ENCODE measurements at places on chromosomes 4 and X.

DNA sequence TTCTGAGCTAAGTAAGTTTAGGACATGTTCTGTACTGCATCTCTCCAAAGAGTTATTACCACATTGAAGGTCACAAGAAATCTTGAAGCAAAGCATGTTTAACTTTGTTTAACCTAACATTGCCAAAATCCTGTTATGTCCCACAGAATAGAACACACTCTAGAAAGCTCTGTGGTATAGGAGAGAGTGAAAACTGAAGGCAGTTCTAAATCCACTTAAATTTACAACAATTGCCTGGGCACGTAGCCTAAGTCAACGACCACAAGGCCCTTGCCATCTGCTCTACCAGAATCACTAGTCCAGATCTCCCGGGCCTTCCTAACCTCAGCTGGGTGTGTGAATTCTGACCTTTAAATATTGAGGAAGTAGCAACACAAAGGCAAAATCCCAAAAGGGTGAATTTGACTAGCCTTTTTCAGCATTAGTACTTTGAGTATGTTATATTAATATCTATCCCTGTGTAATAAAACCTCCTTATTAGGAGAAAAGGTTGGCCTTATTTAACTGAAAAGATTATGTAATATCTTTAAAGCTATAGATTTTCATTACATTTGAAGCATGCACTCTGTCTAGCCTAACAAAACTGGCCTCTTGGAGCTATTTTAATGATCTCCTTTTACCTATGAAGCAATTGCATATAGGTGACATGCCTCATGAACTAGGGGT lies 4.5 kb upstream of the MAML3 start:
- DNase-seq = no peak

- DNase-seq = no peak
Observed at GRCh38 chr4:61571761-61572559, 371.8 kb downstream of the ADGRL3 start.

- no peak for DNase-seq
Observed at GRCh38 chr4:78292341-78292740, 235.2 kb downstream of the FRAS1 start.

DNA sequence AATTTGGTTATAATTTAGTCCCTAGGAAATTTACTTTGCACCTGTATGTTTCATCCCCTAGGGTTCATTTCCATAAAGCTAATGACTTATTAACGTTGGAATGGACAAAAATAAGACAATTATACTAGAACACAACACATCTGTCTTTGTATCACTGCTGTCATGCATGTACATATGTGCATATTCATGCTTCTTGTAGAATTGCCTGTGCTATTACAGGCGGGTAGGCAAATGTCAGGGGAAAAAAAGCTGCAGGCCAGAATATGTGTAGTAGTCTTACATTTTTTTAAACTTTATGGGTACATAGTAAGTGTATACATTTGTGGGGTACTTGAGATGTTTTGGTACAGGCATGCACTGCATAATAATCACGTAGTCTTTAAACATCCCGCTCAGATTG lies 209.6 kb downstream of the NLGN4X start:
- DNase-seq = no peak

DNA sequence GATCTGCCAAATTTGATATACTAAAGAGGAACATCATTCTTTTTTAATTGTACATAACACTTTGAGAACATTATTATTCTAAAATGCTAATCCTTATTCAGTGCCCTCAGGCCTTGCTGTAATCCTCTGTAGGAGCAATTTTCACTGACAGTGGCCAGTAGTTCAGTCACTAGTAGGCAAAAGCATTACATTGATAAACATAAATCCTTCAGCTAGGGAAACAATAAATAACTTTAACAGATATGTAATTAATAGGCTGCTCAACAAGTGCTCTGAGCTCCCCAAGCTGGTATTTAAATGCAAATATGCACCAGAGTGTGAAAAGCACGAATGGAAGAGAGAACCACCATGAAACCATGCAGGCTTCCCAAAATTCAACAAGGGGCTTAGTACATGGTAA lies 77.7 kb upstream of the FAM47C start:
- DNase-seq = no peak

DNA sequence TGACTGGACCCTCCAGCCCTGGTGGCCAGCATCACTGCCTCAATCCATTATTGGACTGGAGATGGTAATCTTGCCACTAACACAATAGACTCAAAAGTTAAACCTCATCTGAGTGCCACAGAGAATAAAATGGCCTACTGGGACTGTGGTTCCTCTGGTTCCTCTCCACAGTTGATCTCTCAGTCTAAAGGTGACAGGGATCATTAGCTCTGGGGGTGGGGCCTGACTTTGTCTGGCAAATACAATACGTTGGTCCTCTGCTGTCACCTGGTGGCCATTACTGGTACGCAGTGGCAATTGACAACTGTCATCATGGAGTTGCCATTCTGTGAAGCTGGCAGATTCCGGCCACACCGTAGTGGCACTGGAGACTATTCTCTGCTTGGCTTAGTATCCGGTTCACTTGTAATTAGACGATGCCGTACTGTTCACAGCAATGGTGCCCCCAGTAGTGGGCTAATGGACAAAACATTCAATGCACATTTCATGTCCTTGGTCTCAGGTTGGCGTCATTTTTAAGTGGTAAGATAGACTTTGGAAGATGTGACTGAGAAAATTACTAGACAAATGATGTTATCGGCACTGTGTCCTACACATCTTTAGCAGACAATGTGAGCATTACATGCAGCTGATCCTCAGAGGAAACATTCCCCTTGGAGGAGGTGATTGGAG lies 6.7 kb downstream of the FGFBP2 start:
- DNase-seq = peak; percentile 36

- no peak for DNase-seq
Observed at GRCh38 chr4:113618205-113618604, 143.3 kb downstream of the CAMK2D start.

DNA sequence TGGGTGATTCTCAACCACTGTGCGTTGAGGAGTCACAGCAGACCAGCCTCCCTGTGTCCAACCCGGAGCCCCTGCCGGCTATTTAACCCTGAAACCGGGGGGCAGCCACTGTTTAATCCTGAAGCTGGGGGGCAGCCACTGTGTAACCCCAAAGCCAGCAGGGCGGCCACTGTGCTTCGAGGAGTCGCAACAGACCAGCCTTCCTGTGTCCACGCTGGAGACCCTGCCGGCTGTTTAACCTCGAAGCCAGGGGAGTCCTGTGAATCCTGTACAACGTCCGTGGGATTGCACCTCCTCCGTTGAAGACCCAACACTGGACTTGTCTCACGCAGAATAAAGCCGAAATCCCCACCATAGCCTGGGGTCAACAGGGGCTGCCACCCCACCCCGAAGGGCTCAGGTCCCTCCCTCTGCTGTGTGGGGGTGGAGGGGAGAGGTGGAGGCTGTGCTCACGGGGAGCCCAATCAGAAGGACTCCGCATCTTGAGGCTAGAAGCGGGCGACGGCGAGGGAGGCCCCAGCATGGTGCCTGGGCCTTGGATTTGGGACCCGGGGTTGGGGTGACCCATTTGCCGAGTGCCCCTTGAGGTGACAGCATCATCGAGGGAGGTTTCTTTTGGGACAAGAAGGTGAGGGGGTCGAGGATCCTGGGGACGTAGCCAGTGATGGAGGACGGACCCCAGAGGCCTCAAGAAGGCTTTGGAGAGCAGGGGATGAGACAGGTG lies 94.9 kb downstream of the ADRA2C start:
- no peak for DNase-seq

- DNase-seq = no peak
Observed at GRCh38 chr4:109574931-109575804, 15.1 kb downstream of the MCUB start.

DNA sequence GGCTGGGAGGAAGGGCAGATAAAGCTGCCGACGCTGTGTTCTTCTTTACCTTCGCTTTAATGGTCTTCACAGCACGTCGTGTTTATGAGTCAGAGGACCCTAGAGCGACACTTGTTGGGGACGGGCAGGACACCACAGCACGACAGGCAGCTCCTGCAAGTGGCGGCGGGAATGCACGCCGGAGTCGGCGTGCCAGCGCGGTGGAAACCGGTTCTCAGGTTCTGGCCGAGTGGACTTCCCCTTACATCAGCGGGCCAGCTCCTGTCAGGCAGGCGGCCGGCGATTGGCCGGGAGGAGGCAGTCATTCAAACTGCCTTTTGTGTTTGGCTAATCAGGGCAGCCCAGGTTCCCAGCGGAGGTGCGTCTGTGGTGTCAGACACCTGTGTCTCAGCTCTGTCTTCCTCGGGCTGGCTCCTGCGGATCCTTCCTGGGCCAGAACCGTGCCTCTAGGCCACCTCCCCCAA lies 150.9 kb downstream of the SHROOM3 start:
- DNase-seq = no peak

DNA sequence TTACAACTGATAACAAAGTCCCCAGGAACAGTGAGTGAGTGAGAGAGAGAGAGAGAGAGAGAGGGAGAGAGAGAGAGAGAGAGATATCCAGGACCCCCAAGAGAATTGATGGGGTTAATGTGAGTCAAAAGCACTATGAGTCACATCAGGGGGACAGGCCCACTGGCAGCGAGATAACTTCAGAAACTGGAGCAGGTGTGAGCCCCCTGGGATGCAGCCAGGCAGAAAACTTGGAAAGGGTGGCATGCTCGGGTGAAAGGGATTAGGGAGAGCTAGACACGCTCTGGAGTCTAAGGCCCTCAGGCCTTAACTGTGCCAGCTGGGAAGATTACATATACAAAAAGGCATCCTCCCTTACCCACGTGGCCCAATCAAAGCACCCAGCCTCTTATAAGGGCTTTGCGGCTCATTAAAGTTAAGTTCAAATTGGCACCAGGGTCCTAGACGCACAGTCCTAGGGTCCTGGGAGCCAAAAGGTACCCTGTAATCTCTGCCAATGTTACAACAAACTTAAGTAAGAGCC lies 841 bp downstream of the ACOT9 start:
- peak; percentile 13 for DNase-seq

DNA sequence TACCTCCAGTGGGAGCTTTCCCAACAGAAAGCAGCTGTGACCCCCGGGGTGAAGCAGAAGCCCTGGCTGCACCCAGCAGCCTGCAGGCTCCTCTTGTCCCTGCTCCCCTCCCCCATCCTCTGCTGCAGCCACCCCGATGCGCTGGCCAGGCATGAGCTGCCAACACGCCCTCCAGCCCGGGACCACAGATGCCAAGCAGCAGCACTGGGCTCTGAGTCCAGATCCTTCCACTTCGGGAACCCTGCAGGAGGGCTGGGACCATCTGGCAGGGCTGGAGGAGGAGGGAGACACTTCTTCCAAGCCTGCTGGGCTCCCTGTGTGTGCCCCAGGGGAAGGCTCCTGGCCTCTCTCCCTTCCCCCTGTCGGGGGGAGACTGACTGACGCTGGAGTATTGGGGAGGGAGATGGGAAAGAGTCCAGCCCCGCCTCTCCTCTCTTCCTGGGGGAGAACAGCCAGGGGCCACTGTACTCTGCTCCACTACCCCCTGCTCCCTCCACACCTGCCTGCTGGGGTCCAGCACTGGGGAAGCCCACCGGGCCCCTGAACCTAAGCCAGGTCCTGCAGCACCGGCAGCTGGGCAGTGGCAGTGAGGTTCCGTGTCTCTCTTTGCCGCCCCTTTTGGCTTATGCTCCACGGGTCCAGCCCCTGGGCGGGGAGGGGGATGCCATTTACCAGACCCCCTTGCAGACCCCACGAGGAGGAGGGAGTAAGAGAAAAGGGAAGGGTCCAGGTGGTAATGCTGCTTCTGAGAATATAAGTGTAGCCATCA lies 55.7 kb downstream of the PPP2R2C start:
- DNase-seq = no peak

DNA sequence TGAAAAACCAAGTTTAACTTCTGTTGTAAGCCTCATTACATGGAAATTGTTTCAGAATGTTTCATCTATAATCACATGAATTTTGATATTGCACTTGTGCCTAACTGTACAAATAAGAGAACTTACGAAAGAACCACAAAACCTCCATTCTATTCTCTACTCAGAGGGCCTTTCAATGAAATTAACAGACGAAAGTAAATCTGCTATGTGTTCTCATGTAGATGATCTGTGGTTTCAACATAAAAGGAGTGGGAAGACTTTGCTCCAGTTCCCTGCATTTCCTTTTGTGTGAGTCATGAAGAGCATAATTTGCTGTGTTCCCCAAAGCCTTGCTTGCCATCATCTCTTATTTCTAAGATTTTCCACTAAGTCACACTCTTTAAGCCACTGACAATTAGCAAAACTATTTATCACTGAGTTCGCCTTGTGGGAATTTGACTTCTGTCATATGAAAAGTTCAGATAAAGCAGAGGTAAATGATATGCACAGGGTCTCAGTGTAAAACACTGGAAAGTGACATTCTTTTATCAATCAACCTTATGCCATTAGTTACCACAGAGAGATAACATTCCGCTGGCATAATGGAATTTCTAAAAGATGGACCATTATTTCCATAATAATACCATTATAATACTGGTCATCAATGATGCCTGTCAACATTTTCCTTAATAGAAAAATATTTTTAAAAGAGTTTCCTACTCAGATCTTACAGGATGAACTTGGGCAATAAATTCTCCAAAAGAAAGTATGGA lies 329.8 kb downstream of the NR3C2 start:
- no peak for DNase-seq

GRCh38 chrX:153944140-153944799 lies at the start of gene RENBP:
Gene RENBP (minus strand): TSS chrX:153944643. CDS start chrX:153944610, 33 bp downstream.
- no peak for DNase-seq

GRCh38 chrX:122055460-122055859 lies 1008.0 kb downstream of the GLUD2 start:
- DNase-seq = no peak

GRCh38 chr4:68570122-68570507 lies 6.0 kb downstream of the UGT2B17 start:
- no peak for DNase-seq

DNA sequence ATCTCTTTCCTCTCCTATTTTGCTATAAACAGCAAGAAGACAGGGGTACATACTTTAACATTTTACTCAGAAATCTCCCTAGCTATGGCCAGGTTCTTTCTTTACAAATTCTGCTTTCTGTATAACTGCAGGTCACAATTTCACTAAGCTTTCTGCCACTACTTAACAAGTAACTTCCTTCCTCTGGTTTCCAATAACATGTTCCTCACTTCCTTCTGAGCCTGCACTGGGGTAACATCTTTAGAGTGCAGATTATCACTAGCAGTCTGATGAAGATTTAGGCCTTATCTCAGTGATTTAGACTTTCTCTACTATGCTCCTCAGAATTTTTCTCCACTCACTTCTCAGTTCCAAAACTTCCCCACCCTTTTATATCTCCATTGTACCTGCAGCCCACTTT lies 1930.5 kb upstream of the AGA start:
- no peak for DNase-seq

- DNase-seq = no peak
Observed at GRCh38 chrX:16700734-16701133, 11.7 kb downstream of the CTPS2 start.

Data from smooth muscle cell of the brain vasculature (primary cell).